Activated CD4-positive, CD25-positive, alpha-beta regulatory T cell treated with anti-CD3 and anti-CD28 coated beads, Interleukin-2, amount 50 U/mL, for 16 hours (primary cell): ENCODE measurements at places on chromosomes 6 and 20.

GRCh38 chr20:33981347-33981746 is 12.4 kb upstream of the RALY start:
- no peak for DNase-seq

- no peak for DNase-seq
These were observed 68.1 kb downstream of the GJA1 start for GRCh38 chr6:121503589-121503991.

DNA sequence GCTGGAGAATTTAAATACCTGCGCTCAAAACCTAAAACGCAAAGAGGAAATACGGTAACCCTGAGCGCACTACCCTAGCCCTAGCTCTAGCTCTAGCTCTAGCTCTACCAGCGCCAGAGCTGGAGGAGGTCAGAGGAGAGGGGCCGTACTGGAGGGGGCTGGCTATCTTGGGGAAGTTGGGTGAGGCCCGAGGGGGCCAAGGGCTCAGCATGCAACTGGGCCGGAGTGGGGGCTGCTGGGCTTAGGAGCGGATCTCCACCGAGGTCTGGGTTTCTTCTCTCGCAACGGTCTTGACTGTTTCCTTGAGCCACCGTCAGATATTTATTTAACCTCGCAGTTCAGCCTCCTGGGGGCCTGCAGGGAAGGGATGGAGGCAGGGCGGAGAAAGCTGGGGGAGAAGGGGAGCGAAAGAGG is 91.0 kb downstream of the NCR2 start:
- DNase-seq: no peak

GRCh38 chr6:33057222-33058150 is 16.0 kb downstream of the HLA-DPA1 start:
- no peak for DNase-seq

- DNase-seq: no peak
These were observed 1.2 kb downstream of the AKAP12 start for GRCh38 chr6:151240791-151241642.

DNA sequence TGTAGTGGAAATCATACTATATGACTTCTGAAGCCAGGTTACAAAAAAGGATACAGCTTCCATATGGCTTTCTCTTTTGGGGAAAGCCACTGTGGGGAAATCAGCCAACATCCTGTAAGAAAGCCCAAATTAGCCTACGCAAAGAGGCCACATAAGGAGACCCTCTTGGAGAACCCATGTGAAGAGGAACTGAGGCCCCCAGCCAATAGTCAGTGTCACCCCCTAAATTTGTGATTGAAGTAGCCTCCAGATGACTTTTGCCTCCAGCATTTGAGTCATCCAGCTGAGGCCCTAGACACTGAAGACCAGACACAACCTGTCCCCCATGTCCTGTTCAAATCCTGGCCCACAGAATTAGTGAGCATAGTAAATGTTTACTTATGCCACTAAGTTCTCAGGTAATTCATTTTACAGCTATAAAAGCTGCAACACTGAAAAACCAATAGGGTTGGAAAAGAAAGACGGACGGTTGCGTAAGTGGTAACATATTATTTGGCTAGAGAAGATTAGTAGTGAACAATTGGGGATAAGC is 60.4 kb downstream of the HMGCLL1 start:
- DNase-seq: no peak

- DNase-seq: no peak
These were observed 55.9 kb upstream of the ISM1 start for GRCh38 chr20:13165203-13165602.

GRCh38 chr6:110703010-110703905 is 112.0 kb downstream of the CDK19 start:
- no peak for DNase-seq

GRCh38 chr6:134502614-134503549 is 185.0 kb upstream of the SGK1 start:
- no peak for DNase-seq

- no peak for DNase-seq
These were observed 134.0 kb upstream of the SNX9 start for GRCh38 chr6:157688960-157689599.

DNA sequence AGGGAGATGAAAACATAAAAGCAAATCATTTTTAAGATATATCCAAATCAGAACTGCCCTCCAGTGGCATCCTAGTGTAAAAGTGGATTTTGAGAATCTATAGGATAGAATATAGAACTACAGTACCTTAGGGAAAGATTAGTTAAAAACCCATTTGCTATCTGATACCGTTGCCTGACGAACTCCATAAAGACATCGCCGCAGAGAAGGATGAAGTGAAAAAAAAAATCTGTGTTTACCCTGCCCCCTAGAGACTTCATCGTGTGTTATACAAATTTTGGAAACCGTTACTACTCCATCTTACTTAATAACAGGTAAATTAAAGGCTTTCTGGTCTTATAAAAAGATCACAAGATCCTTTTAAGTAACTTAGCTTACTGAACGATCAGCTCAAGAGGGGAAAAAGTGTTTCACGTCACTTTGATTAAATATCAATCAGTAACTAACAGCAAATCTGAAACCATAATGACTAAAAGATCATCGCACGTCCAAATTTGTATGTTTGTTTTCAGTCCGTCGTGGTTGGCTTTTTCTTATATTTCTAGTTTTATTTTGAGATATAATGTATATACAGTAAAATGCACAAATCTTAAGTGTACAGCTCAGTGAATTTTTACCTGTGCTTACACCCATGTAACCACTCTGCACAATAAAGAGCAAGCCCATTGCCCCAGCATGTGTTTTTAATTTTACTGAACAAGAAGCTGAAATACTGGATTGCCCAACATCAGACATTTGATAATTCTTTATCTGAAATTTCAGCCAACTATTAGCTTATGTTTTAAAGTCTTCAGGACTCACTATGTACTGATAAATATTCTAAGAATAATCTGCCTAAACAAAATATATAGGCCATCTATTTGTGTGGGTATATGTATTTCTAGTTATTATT is 881 bp upstream of the MCM3 start:
- no peak for DNase-seq

GRCh38 chr6:52046456-52046855 is 41.0 kb downstream of the PKHD1 start:
- no peak for DNase-seq

DNA sequence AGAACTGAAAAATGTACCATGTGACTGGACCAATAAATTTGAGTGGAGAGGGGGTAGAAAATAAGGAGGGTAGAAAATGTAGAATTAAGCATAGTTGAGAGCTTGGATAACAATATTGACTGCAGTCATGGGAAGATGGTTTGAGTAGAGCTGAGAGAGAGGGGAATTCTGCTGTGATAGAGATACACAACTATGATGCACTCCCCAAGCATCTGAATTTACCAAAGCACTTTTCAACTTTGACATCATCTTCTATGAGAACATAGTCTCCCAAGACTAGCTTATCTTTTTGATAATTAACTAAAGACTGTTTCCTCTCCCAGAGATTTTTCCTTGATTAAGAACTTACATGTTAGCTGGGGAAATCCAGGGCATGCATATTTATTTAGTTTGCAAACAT is 103.1 kb downstream of the TNFRSF21 start:
- DNase-seq: no peak

- no peak for DNase-seq
These were observed 272.4 kb upstream of the MARCKS start for GRCh38 chr6:113584767-113585166.

- no peak for DNase-seq
These were observed 13.0 kb downstream of the CLVS2 start for GRCh38 chr6:123009059-123009458.

DNA sequence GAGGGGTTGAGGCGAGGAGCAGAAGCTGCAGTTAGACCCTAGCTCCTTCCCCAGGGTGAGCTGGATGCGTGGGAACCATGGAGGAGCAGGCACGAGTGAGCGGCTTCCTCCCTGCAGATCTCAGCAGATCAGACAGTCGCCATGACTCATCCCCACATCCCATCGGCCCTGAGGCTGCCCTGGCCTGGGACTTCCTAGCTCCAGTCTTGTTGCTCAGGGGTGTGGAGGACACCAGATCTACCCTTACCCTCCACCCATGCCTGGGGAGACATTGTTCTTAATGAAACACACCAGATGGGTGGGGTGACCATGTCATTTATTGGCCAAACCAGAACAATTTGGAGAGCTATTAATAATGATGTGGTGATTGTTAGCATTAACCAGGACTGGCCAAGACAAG is 36.3 kb upstream of the TGM2 start:
- DNase-seq: no peak

DNA sequence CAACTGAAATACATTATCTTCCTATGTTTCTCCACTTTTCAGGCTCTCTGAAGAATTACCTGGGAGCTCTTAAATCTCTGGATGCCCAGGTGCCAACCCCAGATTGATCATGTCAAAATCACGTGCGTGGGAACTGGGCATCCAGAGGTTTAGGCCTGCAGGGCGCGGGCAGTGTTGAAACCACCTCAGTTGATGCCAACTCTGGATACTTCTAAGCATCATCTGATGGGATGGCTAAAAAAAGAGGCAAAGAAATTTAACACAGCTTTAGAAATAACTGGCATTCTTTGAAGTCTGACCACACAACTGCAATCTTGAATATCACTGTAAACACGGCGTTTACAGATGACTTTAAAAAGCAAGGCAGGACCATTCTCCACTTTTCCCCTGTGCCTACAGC is 41.9 kb downstream of the PTGIS start:
- DNase-seq: no peak

DNA sequence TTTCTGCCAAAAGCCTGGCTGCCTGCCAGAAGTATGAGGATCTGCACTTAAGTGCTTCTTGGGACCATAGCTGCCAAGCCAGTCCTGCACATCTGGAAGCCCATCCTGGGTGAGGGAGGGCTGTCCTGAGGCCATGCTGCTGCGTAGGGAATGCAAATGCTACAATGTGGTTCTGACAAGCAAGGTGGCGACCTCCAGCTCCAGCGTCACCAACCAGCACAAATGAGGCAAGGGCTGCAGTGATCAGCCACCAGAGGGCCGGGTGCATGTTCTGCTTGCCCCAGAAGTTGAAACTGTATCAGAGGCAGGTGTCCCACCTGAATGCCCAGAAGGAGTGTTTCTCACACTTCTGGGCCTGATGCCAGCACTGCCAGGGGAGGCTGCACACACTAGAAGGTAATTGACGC is 99.1 kb upstream of the KCNQ5 start:
- DNase-seq: no peak

DNA sequence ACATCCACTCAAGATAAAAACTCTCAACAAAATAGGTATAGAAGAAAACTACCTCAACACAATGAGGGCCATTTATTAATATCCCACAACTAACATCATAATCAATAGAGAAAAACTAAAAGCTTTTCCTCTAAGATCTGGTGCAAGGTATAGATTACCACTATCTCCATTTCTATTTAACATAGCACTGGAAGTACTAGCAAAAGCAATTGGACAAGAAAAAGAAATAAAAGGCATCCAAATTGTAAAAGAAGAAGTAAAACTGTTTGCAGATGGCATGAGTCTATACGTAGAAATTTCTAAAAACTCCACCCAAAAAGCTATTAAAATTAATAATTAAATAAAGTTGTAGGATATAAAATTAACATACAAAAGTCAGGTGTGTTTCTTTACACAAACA is 230.8 kb upstream of the PRSS16 start:
- DNase-seq: no peak

DNA sequence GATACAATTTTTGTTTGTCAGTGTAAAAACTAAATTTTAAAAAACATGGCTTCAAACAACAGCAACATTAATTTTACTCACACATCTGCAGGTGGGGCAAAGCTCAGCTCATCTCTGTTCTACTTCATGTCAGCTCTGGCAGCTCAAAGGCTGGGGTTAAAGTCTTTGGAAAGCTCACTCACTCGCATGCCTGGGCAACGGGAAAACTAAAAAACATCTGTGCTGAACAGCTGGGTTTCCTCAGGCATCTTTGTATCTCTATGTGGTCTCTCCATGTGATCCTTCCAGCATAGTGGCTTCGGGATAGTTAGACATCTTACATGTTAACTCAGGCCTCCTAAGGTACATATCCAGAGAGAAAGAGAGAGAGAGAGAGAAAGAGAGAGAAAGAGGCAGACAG is 499.6 kb downstream of the RFPL4B start:
- no peak for DNase-seq

DNA sequence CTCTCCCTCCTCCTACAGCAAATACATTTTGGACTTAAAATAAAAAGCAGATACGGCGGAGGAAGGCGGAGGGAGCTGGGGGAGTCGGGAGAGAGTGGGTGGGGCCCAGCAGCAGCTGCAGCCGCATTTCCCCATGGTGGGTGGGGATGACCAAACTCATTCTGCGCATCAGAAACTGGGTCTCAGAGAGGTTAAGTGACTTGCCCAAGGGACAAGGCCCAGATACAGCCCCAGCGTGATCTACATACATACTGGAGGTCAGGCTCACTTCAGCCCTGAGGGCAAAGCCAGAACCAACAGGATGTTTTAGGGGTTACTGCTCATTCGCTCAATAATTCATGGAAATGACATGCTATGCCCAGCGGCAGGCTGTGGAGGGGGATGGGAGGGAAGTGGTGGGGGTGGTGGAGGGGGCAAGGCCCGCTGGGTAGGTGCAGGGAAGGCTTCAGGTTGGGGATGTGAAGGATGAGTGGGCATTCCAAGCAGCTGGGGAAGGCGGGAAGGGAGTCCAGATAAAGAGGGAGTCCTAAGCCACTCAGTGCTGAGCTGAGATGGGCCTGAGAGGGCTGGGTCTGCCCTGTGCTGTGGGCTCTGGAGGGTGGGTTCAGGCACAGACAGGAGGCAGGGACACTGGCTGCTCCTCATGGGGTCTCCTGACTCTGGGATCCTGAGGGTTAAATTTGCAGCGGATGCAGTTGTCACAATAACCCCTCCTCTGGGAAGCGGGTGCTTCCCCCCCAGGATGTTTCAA is 31.0 kb downstream of the DLGAP4 start:
- DNase-seq: no peak

GRCh38 chr6:107116931-107117330 is 1.6 kb upstream of the BEND3 start:
- DNase-seq: no peak

- DNase-seq: no peak
These were observed 10.7 kb upstream of the ADRM1 start for GRCh38 chr20:62292108-62292507.

DNA sequence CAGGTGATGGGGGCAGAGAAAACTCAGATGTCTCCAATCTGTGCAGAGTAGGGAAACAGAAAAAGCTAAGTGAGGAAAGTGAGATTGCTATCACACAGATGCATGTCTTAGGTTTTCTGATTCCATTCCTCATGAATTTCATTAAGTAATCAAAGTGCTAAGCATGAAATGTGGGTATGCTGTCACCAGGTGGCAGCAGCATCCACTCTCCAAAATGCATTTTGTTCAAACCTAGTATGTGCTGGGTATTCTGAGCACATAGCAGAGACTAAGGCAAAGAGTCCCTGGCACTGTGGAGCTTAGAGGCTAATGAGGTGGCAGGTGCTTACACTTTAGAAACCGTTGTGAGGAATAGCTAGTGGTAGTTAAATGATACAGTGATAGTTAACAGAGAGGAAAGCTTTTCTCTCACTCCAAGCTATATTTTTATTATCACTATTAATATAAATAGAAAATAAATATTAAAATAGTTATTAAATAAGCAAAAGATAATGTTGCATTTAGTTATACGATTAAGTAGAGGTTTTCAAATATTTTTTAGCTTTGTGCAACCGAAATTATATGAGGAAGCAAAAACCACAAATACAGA is 179.5 kb downstream of the CDH26 start:
- no peak for DNase-seq

- DNase-seq: no peak
These were observed 81.6 kb downstream of the PXDC1 start for GRCh38 chr6:3669916-3670315.

GRCh38 chr20:8527998-8528723 is 396.1 kb downstream of the PLCB1 start:
- DNase-seq: no peak
